Activated naive CD4-positive, alpha-beta T cell (primary cell): ENCODE measurements at places on chromosomes 3 and 15.

DNA sequence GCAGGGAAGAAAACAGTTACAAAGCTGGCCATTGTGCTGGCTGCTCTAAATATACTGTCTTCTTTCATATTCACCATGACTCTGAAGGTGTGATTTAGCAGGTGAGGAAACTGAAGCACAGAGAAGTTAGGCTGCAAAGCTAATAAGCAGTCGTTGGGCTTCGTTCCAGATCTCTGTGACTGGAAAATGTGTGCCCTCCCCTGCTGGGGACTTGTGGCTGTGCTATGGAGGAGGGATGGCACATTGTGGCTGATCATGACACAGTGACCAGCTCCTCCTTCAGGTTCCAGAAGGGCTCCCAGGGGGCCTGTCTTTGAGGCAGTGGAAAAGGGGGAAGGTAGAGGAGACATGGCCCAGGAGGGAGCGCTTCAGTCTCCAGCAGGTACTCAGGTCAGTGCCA is 19.2 kb downstream of the PXK start:
- no peak for DNase-seq

DNA sequence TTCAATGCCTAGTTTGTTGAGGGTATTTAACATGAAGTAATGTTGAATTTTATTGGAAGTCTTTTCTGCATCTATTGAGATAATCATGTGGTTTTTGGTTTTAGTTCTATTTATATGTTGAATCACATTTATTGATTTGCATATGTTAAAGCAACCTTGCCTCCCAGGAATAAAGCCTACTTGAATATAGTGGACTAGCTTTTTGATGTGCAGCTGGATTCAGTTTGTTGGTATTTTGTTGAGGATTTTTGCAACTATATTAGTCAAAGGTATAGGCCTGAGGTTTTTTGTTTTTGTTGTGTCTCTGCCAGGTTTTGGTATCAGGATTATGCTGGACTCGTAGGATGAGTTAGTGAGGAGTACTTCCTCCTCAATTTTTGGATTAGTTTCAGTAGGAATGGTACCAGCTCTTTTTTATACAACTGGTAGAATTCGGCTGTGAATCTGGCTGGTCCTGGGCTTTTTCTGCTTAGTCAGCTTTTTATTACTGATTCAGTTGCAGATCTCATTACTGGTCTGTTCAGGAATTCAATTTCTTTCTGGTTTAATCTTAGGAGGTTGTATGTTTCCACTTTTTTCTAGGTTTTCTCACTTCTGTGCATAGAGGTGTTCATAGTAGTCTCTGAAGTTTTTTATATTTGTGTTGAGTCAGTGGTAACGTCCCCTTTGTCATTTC is 209.8 kb upstream of the RBMS3 start:
- no peak for DNase-seq

DNA sequence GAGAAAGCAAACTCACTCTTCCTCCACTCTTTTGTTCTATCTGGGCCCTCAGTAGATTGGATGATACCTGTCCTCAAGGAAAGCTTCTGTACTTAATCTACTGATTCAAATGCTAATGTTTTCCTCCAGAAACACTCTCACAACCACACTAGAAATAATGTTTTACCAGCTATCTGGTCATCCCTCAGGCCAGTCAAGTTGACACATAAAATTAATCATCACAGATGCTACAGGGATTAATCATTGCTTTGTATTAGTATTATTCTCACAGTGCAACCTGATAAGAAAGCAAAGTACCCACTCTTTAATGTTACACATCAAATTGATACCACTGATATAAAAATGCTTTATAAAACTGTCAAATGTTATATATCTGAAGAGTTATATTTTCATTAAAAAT is 52.9 kb upstream of the ARL6 start:
- no peak for DNase-seq

- no peak for DNase-seq
Observed at GRCh38 chr3:47016934-47017435, 37.5 kb downstream of the NBEAL2 start.

DNA sequence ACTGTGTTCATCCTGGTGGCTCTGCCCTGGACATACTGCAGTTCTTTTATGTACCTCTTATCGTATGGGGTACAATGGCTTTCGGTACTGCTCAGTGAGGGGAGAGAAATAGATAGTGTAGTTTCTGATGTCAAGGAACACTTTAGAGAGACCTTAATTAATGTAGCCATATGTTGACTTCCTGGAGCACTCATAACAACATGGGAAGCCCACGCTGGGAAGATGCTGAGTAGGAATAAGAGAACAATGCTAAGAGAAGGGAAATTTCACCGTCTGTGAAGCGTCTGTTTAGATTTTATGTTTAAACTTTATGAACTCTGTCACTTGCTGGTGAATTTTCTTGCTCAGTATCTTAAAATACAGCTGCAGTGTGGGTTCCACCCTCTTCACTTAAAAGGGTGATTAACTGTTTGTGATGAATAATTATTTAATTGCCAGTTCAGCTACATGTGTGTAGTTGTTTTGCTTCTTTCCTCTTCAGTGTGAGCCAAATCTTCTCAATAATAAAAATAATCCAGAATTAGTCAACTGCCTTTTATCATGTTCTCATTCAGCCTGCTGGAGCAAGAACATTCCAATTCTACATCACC is 373.1 kb upstream of the TPRG1 start:
- no peak for DNase-seq

DNA sequence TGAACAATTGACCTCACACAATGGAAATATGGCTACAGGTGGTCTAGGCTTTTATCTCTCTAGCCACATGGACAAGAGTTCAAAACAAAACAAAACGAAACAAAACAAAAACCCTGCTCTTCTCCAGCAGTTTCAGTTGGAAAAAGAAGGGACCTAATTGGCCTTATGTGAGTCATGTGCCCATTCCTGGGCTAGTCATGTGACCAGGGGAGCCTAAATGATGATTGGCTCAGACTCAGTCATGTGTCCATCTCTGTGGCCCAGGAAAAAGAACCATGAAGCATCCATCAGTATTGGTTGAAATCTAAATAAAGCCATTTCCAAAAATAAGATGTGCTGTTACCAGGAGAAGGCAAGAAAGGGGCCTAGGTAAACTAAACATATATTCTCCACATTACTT is 96.8 kb downstream of the ANXA2 start:
- DNase-seq = no peak

DNA sequence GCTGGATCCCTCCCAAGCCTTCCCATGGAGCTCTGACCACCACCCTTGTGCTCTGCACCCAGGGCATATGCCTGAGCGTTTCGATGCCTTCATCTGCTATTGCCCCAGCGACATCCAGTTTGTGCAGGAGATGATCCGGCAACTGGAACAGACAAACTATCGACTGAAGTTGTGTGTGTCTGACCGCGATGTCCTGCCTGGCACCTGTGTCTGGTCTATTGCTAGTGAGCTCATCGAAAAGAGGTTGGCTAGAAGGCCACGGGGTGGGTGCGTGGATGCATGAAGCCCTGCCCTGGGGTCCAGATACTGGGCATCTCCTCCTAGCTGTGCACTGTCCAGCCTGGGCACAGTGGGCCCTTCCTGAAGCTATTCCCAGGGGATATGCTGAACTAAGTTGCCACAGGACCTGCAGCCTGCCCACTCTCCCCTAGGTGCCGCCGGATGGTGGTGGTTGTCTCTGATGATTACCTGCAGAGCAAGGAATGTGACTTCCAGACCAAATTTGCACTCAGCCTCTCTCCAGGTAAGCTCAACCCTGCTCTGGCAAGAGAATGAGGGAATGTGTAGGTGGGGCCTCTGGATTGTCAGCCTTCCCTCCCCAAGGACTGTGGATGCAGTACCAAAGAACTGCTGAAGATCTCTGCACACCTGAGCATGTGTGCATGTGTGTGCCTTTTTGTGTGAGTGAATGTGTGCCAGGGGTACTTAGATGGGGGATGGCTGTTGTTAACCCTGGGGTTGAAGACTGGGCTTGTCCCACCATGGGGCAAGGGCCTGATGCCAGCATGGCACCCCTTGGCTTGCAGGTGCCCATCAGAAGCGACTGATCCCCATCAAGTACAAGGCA is 2.1 kb downstream of the MYD88 start:
- no peak for DNase-seq

GRCh38 chr3:147409143-147410115 is at the start of gene ZIC1:
TSS of gene ZIC1 (plus strand) at chr3:147409365. CDS start at chr3:147410113, 748 bp downstream.
- no peak for DNase-seq

- no peak for DNase-seq
Observed at GRCh38 chr3:31274326-31275024, 258.2 kb upstream of the STT3B start.
